ENCODE measurements at places on chromosomes 2 and 18.
A peak's percentile ranks its signal among the peaks of the same experiment; 100 is the strongest.

- DNase-seq = no peak
Measured at GRCh38 chr18:58499527-58500221, 129.2 kb downstream of the ALPK2 start.

DNA sequence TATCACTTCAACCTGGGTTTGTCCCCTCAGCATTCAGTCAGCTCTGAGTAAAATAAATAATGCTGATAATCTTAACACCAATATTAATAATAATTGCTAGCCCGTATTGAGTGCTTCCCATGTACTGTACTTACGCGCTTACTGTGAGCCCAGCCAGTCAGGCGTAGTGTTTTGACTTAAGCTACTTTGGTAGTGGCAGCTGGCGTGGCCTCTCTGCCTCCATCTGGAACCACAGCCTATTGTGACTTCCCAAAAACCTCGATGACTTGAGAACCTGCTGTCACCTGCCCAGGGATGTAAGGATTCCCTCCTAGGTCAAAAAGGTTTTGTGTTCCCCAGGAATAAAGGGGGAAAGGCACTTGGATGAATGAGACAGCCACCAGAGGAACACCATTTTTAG lies 53.2 kb downstream of the SUMO1 start:
- no peak for DNase-seq

GRCh38 chr2:165888171-165888570 lies 65.4 kb downstream of the TTC21B start:
- DNase-seq = no peak

DNA sequence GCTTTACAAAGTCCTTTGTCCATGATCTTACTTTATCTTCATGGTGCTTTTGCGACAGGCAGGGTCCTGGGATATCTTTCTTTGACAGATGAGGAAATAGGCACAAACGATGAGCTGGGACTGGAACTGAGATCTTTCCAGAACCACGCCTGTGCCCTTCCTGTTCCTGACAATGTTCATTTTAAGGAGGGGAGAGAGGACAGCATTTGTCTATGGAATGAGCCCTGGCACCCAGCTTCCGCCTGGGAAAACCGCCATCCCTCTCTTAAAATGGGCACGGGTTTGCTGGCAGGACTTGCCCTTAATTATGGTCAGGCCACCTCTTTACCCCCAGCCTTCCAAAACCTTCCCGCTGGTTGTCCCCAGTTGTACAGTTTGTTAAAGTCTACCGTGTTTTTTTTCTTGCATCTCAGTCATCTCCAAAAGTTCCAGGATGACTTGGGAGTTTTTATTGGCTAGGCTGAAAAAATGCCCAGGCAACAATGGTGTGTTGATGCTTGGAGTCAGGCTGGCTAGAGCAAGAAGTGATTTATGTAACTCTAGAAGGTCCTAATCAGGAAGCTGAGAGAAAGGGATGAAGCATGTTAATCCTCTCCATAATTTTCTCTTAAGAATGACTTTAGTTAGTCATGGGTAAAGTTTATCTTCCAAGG lies 264.9 kb upstream of the EPAS1 start:
- DNase-seq = no peak

DNA sequence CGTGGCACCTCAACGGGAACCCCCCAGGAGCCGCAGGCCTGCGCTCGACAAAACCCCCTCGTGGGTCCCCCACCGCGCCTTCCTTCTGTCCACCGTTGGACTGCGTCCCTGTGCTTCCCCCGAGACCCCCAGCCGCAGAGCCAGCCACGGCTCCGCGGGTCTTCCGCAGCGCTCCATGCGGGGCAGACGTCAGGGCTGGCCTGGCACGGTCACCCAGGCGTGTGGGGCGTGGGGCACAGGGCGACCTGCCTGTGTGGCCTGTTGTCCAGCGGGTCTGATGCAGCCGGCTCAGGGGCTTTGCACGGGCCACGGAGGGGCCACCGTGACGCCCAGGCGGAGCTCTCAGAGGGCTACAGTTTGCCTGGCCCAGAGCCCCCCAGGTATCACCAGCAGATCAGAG lies 11.0 kb downstream of the NFATC1 start:
- no peak for DNase-seq

GRCh38 chr2:120346667-120347358 lies 877 bp downstream of the INHBB start:
- no peak for DNase-seq

- DNase-seq = no peak
Measured at GRCh38 chr18:71079606-71080005, 790.8 kb downstream of the SOCS6 start.

DNA sequence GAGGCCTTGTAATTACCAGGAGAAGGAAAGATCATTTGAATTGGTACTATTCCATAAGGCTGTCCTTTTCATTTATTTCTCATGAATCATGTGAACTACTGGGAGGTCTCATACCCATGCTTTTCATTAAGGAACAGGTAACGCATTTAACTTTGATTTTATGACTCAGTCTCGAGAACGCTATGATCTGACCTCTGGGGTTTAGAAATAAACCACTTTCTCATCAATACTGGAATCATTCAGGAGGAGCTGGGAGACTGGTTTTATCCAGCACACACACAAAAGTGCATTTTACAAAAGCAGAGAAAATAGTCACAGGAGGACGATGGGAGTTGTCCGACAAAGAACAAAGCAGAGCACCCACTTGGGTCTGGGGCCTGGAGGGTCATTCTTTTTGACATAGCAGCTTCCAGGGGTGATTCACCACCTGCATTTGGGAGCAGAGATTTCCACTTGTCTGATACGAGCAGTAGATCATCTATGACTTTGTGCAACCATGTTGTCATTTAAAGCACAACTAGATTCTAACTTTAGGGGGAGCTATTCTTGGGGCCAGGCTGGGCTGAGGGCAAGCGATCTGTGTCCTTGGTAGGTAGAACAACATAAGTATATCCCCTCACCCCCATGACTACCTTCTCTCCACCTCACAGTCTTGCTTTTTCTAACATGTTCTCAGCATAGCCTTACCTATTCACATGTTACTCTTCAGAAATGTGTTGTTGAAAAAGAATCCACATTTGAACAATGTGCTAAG lies 95.9 kb upstream of the SCG2 start:
- no peak for DNase-seq

GRCh38 chr18:2354292-2354691 lies 217.0 kb downstream of the METTL4 start:
- DNase-seq = no peak

GRCh38 chr18:68399721-68400120 lies 315.2 kb downstream of the TMX3 start:
- no peak for DNase-seq

GRCh38 chr2:69770193-69770702 lies 28.3 kb downstream of the ANXA4 start:
- no peak for DNase-seq

DNA sequence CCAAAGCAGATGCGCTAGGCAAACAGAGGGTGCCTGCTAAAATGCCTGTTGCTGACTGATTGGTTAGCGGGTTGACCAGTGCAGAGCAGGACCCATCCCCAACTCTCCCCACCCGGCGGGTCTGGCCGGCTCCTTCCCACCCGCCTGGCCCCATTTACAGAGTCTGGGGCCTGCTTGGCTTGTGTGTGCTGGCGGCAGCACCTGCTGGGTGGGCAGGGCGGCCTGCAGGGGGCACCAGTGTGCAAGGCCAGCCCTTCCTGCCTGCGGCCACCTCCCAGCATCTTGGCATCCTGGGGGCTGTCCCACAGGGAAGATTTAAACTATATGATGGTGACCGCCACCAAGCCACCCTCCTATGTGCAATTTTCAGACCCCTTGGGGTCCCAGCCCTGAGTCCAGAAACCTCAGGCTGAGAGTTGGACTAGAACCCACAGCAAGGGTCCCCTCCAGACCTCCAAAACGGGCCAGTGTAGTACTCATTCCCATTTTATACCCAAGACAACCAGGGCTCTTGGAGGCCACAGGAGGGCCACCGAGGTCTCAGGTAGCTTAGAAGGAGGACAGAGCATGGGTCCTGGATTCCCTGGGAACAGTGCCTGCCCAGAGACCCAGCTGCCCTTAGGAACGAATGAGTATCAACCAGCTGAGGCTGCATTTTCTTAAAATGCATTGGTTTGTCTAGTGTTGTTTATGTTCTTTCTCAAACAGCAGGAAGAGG lies 173.6 kb downstream of the SMAD7 start:
- peak; percentile 90 for DNase-seq

DNA sequence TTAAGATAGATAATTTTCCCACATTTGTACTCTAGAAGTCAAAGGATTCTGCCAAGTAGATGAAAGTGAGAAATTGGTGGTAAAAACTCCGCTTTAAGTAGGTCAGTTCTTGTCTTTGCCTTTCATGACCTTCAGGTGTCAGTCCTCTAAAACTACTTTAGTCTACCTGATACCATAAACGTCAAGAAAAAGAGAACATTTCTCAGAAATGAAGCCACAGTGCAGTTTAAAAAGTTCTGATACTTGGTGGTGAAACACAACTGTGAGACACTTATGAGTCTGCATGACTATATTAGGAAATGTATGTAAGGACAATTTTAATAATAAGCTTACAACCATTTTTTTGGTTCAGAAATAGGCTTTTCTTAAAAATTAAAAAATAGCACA lies 583.3 kb downstream of the SATB2 start:
- DNase-seq = no peak

GRCh38 chr2:10900216-10901109 lies 11.3 kb upstream of the KCNF1 start:
- peak; percentile 55 for DNase-seq

DNA sequence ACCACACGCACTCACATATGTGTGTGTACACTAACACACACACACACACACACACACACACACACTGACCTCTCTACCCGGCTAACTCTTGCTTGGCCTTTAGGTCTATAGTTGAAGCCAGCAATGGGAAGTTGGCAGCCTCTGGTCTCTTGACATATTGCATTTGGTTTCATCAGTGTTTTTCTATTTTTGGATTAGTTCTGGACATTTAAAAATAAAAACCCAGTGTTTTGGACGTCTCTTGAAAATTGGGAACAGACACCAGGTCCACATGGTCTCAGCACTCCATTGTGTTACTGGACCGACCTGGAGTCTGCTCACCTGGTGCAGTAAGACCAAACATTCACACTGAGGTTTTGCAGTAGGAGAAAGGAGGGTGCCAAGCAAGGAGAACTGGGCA lies 50.4 kb upstream of the AFF3 start:
- DNase-seq = no peak

DNA sequence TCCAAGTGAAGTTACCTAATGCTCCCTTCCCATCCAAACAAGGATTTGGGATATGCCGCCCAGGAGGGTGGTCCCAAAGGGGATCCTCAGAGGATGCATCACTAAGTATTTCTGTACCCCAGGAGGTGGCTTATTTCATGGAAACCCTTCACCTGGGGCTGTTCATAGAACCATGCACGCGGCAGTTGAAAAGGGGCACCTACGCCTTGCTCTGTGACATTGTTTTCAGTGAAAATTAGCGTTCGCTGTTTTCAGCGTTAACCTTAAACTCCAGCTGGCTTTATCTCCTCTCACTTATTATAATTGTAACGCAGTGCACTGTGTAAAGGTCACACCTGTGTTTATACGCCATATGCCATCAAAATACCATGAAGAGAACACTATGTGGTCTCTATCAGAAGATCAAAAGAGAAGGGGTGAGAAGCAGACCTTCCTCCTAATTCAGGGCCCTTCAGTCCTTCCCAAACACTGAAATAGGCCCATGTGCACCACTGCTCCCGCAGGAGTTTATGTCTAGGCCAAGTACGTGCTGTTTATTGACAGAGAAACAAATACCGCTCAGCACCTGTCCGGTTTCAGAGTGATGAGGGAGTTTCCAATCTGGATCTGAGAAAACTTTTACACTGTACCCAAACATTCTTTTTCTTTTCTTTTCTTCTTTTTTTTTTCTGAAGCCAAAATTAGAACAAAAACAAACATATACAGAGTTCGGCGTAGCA lies 162.1 kb downstream of the BCL2 start:
- no peak for DNase-seq

GRCh38 chr2:161353543-161353942 lies 45.3 kb downstream of the PSMD14 start:
- no peak for DNase-seq

DNA sequence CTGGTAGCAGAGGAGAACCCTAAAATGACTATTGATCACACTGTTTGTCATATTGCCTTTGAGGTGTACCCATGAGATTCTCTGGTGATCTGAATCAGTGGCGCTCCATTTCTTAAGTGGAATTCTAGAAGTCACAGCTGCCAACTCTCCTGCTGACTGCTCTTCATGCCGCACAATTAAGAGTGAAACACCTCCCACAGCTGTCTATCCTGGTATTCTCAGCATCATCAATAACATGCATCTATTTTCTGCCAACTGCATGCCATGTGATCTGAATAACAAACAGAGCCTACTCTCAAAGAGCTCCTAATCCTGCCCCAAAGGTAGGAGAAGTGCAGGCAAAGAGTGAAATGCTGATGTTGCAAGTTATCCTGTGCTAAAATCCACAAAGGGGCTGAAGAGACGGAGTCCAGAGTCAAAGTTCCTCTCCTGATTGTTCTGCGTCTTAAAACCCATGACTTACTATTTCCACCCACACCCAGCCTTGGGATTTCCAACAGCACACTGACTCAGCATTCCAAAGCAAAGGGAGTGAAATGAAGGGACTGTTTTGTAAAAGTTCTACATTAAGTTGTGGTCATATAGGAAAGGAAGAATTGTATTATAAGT lies 13.7 kb upstream of the DAPL1 start:
- no peak for DNase-seq

- DNase-seq = no peak
Measured at GRCh38 chr2:224272237-224272910, 129.5 kb downstream of the FAM124B start.

DNA sequence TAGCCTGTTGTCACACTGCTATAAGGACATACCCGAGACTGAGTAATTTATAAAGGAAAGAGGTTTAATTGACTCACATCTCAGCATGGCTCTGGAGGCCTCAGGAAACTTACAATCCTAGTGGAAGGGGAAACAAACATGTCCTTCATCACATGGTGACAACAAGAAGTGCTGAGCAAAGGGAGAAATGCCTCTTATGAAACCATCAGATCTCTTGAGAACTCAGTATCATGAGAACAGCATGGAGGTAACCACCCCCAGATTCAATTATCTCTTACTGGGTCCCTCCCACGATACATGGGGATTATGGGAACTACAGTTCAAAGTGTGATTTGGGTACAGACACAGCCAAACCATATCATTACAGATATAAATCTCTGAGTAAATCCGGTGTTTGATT lies 148.7 kb downstream of the PRPF40A start:
- DNase-seq = no peak

DNA sequence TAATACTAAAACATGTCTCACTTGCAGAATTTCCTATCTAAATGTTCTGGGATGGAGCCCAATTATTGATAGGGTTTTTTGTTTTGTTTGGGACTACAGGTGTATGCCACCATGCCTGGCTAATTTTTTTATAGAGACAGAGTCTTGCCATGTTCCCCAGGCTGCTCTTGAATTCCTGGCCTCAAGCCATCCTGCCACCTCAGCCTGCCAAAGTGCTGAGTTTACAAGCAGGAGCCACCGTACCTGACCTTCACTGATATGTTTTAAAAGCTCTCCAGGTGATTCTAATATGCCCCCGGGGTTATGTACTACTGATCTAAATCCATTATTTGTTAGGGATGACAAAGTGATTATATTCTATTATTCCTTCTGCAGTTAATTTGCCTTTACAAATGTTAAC lies 2.2 kb downstream of the ELAC1 start:
- no peak for DNase-seq

GRCh38 chr2:207051385-207051965 lies 112.2 kb downstream of the CPO start:
- no peak for DNase-seq

Data from GM19239 (cell line).